Immature natural killer cell (primary cell): ENCODE measurements at places on chromosomes 1 and 21. TPM values are rescaled to one million over a fixed set of nuclear protein-coding genes. Genes with fewer than 3 reads are reported as not detected.
A peak's percentile ranks its signal among the peaks of the same experiment; 100 is the strongest.

The ZNF683 gene
- 24.2 TPM for polyA plus RNA-seq

DNA sequence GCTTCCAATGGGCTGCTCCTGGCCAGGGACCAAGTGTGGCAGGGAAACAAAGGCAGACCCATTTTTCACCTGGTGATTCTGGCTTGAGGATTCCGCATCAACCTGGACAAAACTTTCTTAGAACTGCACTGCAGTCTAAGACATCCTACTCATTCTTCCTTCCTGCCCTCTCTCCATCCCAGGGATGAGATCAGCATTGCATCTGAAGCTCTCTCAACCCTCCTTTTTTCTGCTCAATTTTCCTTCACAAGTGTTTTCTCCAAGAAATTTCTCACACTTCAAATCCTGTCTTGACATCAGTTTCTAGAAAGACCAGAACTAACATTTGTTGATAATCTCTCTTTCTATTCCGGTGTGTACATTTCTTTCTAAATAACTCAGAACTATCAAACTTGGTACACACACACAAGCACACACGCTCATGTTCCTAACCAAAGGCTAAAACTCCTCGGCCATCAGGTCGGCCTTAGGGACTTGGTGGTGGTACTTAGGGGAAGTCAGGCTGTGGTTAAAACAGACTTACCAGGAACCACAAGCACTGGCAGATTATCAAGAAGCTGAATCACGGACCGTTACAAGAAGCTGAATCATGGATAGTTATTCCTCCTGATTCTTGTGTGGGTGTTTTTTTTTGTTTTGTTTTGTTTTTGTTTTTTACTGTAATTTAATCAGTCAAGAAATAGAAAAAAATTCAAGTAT lies 21.0 kb upstream of the CXADR start:
- DNase-seq = no peak

DNA sequence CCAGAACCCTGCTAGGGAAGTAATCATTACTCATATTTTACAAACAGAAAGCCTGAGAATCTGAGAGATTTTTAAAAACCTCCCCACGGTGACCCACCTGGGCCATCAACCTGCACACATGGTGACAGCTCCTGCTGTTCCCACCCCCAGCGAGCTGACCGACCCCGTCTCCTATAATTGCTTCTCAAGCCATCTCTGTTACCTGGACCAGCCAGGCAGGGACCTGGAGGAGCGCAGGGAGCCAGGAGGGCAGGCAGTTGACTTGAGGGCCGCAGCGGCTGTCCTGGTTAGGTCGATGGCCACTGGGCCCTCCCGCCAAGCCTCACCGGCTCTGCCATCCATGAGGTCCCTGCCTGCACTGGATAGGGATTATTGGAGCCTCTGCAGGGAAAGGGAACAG lies 7.7 kb downstream of the TFF2 start:
- no peak for DNase-seq

DNA sequence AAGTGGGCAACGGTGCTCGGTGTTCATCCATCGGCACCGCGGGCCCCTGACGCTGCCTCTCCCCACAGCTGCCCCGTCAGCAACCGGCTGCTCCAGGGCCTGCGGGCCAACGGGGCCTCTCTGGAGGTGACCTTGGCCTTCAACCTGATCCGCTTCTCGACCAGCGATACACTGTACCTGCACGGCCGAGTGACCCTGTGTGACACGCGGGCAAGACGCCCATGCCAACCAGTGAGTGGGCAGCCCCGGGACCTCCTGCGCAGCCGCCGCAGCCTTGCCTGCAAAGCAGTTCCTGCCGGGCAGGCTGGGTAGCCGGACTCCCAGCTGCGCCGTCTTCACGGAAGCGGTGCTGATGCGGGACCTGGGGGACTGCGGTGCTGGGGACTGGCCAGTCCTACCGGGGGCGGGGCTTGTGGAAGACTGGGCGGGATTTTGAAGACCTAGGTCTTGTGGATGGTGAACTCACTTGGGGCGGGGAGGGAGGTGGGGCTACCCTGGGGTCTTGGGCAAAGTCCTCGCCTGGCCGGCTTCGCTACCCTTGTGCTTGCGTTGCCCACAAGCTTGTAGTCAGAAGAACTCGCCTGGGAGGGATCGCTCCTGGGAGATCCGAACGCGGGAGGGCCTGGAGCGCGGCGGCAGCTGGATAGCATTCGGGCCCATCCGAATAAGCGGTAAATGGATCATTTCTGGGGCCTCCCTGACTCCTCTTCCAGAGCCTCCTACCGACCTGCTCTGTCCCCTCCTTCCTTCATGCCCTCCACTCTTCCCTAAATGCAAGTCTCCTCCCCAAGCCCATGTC lies 8.8 kb upstream of the CEP85 start:
- peak; percentile 50 for DNase-seq

DNA sequence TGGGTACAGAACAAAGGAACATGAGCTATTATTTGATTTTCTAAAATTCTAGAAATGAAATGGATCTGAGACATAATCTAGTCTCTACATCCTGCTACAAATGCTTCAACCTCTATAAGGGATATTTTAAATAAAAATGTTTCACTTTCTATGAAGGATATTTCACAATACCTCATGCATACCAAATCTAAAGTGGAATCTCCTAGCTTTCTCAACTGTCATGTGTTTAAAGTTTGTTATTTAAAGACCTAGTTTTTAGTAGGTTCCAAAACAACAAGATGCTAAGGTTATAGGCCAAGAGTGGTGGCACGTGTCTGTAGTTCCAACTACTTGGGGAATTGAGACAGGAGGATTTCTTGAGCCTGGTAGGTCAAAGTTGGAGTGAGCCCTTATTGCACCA lies 47.6 kb downstream of the KDM5B start:
- no peak for DNase-seq

The B3GALT2 gene
- not detected for polyA plus RNA-seq

DNA sequence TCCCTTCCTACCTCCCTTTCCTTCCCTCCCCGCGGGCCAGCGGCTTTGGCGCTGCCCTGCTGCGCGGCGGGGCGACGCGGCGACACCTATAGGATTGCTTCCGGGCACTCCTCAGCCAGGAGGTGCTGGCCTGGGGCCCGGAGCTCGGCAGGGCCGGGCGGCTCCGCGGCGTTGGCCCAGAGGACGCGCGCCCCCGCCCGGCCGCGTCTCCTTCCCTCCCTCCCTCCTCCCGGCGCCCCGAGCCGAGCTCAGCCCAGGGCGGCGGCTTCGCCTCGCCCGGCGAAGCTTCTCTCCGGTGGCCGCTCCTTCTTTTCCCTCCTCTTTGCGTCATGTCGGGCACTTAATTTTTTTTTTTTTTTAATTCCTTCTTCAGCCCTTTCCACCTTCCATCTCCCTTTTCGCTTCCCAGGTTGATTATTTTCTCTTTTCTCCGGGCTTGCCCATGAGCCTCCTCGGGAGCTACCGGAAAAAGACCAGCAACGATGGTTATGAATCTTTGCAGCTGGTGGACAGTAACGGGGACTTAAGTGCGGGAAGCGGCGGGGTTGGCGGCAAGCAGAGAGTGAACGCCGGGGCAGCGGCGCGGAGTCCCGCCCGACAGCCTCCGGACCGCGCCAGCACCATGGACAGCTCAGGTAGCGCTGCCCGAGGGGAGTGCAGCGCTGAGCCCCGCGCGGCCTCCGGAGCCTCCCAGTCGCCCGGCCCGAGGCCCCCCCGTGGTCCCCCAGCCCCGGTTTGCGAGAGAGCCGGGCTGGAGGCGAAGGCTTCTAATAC lies at the start of gene DNAJC6:
Gene DNAJC6 (plus strand): TSS at position 240 of the 774 bp plus-strand sequence. CDS start 203 bp downstream, at position 443.
- peak; percentile 15 for DNase-seq
